ENCODE measurements at places on chromosomes 1 and 21.

GRCh38 chr1:147496571-147497210 is 44.6 kb upstream of the BCL9 start:
- DNase-seq: peak; percentile 44

- no peak for DNase-seq
Measured at GRCh38 chr21:35984654-35985361, 75.5 kb downstream of the SETD4 start.

DNA sequence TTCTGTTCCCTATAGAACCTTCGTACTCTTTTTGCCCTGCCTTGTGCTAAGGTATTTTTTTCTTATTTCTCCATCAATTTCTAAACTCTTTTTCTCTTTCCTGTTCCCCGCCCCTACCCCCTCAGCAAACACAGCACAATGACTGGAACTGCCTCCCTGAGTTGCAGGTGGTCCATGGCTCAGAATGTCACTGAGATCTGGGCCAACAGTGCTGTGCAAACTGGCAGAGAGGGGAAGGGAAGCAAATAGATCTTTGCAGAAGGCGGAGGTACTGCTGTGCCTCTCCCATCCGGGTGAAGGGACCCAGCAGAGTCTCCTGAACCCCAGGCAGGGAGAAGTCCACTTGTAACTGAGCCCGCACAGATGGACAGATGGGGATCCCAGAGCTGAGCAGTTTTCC is 32.6 kb upstream of the A3GALT2 start:
- DNase-seq: peak; percentile 63

GRCh38 chr1:95451054-95451453 is 217.0 kb downstream of the RWDD3 start:
- DNase-seq: no peak

DNA sequence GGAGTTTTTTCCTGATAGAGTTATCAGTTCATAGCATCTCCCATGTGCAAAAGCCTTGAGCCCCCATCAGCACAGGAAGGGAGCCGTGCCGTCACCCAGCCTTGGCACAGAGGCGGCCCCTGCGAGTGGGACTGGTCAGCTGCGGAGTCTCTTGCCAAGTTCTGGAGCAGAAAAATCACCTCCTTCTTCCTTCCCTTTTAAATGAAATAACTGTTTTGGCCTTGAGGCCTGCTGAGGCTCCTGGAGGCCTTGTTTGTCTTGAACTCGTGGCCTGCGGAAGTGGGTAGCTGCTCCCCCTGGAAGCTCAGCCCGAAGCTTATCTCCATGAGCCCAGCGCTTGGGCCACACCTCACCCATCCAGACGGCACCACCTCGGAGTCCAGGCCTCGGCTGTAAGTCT is 145.7 kb upstream of the TMEM51 start:
- DNase-seq: no peak

DNA sequence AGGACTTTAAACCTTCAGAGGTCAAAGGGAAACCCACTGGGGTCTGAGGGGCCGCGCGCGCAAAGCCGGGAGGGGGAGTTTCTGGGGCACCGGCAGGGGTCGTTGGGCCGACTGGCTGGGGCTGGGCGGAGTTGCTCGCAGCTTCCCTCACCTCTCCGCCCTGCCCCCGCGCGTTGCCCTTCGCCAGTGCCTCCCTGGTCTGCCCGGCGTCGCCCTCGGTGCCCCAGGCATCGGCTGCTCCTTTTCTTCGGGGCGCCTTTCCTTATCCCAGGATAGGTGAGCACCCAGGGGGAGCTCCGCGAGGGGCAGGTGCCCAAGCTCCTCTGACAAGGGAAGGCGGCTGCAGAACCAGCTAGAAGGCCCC is 390 bp upstream of the NGF start:
- DNase-seq: no peak

GRCh38 chr1:169201084-169201619 is 94.7 kb downstream of the ATP1B1 start:
- DNase-seq: no peak

- no peak for DNase-seq
Measured at GRCh38 chr21:42716074-42716473, 62.7 kb downstream of the PDE9A start.

GRCh38 chr1:153805886-153806719 is 30.9 kb downstream of the SLC27A3 start:
- no peak for DNase-seq

GRCh38 chr1:173210716-173211231 is 3.6 kb upstream of the TNFSF4 start:
- DNase-seq: no peak

DNA sequence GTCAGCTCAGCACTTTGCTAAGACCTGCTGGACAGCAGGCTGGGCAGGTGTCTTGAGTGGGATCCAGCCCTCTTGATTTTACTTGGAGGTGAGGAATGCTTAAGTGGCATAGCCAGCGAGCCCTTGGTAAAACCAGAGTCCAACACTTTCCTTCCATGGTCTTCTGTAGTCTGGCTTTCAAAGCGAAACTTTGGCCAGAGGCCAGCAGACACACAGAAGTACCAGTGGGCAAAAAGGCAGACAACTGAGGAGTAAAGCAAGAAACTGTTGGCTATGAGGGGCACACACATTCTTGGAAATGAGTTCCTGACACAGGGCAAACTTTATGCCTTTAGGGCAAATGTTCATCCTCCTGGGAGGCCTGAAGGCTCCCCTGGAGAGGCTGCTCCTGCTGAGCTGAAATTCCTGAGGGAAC is 281.0 kb upstream of the POU3F1 start:
- DNase-seq: no peak

Data from NCI-H524 (cell line).